ENCODE measurements at places on chromosomes 7 and 10.
A peak's percentile ranks its signal among the peaks of the same experiment; 100 is the strongest.

DNA sequence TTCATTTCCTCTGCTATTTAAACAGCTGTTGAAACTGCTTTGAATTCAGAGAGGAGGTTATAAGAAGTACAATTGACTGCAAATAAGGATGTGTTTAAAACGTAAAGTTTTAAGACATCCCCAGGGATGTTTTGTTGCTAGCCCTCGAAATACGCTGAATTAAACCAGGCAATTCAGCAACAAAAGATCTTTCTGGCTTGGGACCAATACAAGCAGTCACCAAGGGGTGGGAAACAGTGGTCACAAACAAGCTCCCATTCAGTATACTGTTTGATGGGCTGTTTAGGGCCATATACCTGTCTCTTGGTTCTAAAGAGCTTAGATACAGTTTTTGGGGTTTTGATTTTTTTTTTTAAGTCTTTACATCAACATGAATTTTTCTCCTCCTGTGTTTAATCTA is 446.3 kb upstream of the POT1 start:
- no peak for DNase-seq

DNA sequence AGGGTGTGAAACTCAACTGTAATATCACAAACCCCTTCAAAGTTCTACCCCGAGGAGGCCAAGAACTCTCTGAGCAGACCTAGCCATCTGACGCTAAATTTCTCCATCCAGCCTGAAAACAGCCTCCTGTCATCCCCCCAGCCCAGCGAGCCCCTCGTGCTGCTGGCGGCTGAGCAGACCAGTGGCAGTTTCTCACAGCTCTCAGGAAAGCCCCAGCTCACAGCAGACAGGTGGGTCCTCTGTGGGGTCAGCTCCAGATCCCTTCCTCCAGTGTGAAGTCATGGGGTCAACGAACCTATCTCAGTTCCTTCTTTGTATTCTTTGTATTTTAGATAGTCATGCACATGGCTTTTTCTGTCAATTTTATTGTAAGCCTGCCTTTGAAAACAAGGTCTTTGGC is 7.8 kb downstream of the GARIN1A start:
- DNase-seq, result no peak

DNA sequence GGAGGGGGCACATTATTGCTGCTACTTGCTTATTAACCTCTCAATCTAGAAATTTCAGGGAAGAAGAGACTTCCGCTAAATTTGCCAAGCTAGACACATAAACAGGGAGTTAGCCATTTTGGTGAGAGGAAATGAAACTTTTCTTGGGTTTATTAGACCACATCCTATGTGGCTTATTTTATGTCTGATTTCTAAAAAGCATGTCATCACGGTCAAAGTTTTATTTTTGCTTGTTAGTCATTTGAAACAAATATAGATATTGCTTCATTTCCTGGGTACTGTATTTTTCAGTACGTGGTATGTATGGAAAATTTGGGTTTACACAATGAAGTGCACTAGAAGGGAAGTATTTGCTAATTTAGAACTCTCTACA is 144.1 kb downstream of the TCF7L2 start:
- peak; percentile 82 for DNase-seq

GRCh38 chr7:3998060-3998459 is 684.0 kb upstream of the FOXK1 start:
- no peak for DNase-seq

- peak; percentile 57 for DNase-seq
Observed at GRCh38 chr7:93890041-93890463, 501 bp downstream of the TFPI2 start.

- no peak for DNase-seq
Observed at GRCh38 chr7:117381362-117381761, 45.9 kb downstream of the ASZ1 start.

- no peak for DNase-seq
Observed at GRCh38 chr7:103003004-103003403, 71.6 kb downstream of the FBXL13 start.

- no peak for DNase-seq
Observed at GRCh38 chr10:87618566-87619423, 40.9 kb upstream of the PAPSS2 start.

DNA sequence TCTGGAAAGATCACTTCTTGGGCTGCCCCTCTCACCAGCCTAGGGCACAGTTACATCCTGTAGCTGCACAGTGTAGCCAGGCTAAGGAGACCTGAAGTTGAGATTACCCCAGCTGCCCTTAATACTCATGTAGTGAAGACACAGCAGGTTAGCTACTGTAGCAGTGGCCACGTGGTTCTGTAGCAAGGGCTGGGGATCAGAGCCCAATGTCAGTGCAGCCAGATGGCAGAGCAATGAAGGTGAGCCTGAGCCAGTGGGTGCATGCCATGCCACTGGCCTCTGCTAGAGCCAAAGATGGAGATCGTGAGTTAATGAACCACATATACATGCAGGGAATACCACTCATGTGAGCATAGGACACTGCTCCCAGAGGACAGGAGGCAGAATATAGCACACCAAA is 15.5 kb downstream of the AMPH start:
- no peak for DNase-seq

DNA sequence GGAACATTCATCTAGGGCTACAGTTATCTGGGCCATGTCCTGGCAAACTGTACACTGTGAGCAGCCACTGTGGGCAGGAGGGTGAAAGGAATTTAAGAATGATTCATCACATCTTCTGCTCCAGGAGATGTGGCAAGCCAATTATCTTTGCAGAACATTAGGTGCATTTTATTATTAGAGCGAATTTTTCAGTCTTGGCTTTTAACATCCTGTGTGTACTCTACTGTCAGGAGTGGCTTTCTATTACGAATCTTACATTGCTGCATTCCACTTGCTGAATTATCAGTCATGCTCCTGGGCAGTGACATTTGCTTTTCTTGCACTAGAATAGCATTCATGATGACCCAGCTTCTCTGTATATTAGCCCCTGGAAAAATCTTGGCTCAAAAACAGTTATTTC is 109.2 kb upstream of the TARP start:
- DNase-seq, result peak; percentile 17

GRCh38 chr10:130740915-130741750 is 570.4 kb downstream of the TCERG1L start:
- DNase-seq, result no peak
